Fibroblast of lung (primary cell): ENCODE measurements at places on chromosomes 6 and 20. TPM values are rescaled to one million over a fixed set of nuclear protein-coding genes. Genes with fewer than 3 reads are reported as not detected.

The FNDC11 gene
- polyA plus RNA-seq: 0.18 and 0.22 TPM in 2 replicates

GRCh38 chr20:53872561-53873229 is 197.7 kb downstream of the BCAS1 start:
- DNase-seq: peak; percentile 41

- DNase-seq: peak; percentile 55
Measured at GRCh38 chr20:7736336-7736735, 203.9 kb downstream of the HAO1 start.

The DIDO1 gene
- 25.9 and 28.8 TPM in 2 replicates for polyA plus RNA-seq

GRCh38 chr6:161274488-161274858 is 612 bp upstream of the AGPAT4 start:
- no peak for DNase-seq

GRCh38 chr6:6152060-6152459 is 145.3 kb upstream of the NRN1 start:
- no peak for DNase-seq

GRCh38 chr6:83914953-83915352 is 55.5 kb downstream of the CYB5R4 start:
- no peak for DNase-seq

The SLC25A27 gene
- polyA plus RNA-seq: 2.7 and 5.2 TPM in 2 replicates

The FBXL4 gene
- polyA plus RNA-seq: 11.9 and 18.1 TPM in 2 replicates
